Esophagus squamous epithelium (tissue), 5 donors: ENCODE measurements at places on chromosomes 6 and 20.

DNA sequence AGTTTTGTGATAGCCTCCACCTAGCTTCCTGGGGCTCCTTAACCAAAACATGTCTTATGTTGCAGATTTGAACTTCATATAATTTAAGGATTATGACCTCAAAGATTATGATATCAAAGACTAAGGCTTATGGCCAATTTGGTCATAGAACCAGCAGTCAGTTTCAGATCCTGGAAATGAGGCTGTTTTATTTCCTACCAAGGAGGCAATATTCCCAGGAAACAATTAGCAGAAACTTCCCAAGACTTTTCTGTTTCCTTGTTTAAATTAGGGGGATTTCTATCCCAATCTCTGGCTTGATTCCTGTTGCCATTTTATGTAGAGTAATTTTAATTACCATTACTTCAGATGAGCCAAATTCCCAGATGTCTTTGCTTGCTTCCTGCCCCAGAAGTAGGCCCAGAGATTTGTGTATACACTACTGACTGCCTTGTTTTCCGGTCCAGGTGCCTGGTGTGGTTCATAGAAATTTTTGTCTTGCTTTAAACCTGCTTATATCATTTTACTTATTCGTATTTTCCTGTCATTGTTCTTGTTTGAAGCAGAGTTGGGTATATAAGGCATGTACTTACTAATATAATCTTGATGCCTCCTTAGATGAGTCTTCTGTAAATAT, 119.2 kb upstream of the TMEM170B start:
- DNase-seq: no peak

DNA sequence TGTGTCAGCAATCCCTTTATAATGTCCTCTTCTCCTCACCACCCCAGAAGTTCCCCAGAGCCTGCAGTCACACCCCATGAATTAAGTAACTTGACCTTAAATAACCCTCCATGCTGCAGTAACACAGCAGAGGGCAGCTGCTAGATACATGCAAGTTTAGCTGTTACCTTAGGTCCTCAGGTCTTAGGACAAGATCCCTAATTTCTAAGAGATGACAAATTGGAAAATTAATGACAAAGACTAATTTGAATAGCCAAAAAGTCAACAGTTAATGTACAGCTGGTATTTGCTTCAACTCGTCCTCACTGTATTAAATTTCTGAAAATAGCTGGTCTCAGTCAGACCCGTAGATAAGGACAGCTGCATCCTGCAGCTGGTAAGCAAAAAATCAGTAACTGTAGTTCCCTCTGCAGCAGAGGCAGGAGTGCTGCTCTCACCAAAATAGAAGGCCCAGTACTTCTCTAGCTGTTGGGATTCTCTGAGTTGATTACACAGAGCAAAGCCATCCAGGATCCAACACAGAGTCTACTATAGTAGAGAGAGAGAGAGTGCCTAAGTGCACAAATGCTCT, 62.4 kb downstream of the TNFRSF21 start:
- no peak for DNase-seq

GRCh38 chr6:14321992-14322772, 204.6 kb downstream of the CD83 start:
- no peak for DNase-seq

GRCh38 chr6:10894958-10895357, 8.1 kb downstream of the SYCP2L start:
- no peak for DNase-seq

- no peak for DNase-seq
Observed at GRCh38 chr20:13813910-13814309, 29.1 kb downstream of the NDUFAF5 start.

- no peak for DNase-seq
Observed at GRCh38 chr20:14700639-14700960, 363.2 kb upstream of the FLRT3 start.

DNA sequence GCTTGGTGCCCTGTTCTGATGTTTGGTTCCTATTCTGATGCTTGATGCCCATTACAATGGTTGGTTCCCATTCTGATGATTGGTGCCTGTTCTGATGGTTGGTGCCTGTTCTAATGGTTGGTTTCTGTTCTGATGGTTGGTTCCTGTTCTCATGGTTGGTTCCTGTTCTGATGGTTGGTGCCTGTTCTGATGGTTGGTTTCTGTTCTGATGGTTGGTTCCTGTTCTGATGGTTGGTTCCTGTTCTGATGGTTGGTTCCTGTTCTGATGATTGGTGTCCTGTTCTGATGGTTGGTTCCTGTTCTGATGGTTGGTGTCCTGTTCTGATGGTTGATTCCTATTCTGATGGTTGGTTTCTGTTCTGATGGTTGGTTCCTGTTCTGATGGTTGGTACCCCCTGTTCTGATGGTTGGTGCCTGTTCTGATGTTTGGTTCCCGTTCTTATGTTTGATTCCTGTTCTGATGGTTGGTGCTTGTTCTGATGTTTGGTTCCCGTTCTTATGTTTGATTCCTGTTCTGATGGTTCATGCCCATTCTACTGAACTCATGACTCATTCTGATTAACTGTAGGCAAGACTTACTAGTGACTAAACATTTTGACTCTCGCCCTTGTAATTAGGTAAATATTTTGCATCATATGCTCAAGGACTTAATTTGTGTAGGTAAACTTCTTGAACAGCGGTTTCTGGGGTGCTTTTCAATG, 146.2 kb downstream of the DLL1 start:
- DNase-seq: no peak

- DNase-seq: no peak
Observed at GRCh38 chr6:10424040-10424439, 9.2 kb upstream of the TFAP2A start.

- DNase-seq: no peak
Observed at GRCh38 chr6:46044881-46045617, 29.4 kb upstream of the CLIC5 start.

GRCh38 chr6:14549871-14550270, 432.3 kb downstream of the CD83 start:
- DNase-seq: no peak

GRCh38 chr6:67358241-67358640, 1276.8 kb upstream of the ADGRB3 start:
- no peak for DNase-seq

- DNase-seq: no peak
Observed at GRCh38 chr6:136059308-136059707, 190.8 kb downstream of the MTFR2 start.

GRCh38 chr20:22732751-22733150, 148.4 kb upstream of the FOXA2 start:
- no peak for DNase-seq

- DNase-seq: no peak
Observed at GRCh38 chr6:75657327-75657726, 55.6 kb downstream of the SENP6 start.

DNA sequence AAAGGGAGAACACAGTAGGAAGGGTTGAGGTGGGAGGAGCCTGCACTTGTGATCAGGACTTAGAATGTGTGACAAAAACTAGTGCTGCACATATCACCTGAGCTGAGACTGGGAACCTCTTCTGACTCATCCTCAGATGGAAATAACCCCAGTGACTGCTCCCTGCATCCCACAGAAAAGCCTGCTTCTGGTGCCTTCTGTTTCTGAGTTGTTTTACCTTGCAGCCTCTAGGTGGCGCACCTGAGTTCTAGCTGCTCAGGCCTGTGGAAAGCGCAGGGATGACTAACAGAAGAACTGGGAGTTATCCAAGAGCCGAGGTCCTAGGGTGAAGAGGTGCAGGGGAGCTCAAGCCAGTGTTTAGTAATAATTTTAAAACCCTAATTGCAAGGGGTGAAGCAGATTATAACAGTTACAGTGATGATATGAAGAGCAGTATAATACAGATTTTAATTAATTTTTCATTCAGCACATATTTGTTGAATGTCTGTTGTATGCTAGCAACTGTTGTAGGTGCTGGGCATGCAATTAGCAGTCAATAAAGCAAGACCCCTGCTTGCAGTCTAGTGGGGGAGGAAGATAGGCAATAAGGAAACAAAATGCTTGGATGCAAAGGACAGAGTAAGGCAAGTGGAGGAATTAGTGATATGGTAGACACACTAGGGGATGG, 302.5 kb downstream of the DHX35 start:
- no peak for DNase-seq

DNA sequence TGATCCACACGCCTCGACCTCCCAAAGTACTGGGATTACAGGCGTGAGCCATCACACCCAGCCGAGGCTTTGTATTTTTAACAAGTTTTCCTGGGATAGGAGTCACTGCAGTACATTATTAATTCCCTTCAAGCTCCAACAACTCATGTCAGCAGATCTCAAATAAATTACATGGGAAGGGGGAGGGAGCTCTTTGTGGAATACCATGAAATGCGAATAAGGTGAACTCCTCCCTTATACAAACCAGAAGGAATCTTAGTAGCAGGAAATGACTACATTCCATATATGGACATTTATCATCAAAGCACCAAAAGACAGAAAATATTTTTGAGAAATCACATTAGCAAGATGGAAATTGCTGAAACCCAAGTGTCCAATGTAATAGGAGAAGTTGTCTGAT, 2.9 kb downstream of the GSS start:
- no peak for DNase-seq

DNA sequence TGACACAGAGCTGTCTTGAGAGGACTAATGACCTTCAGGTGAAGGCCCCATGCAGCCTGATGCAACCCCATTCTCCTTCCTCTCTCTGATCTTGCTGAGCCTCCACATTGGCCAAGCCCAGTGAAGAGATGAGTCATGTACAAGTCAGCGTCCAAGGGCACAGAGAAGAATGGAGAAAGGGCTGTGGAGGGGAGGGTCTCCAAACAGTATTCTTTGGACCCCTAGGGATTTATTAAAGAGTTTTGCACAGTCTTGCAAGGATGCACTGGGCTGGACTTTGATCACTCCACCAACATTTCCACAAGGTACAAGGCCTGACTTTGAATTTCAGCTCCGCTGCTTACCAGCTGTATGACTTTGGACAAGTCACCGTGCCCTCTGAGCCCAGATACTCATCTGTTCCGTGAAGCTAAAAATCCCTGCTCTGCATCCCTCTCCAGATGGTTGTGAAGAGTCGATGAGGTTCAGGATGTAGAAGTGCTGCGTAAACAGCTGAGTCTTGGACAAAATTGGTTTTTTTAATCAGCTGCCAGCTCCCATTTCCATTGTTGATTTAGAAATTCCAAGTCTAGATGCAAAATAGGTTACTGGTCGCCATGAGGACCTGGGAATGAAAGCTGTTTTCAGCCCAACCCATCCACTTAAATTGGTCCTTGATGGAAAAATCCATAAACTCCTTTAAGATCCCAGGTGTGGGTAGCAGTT, 14.1 kb upstream of the KCNG1 start:
- no peak for DNase-seq

DNA sequence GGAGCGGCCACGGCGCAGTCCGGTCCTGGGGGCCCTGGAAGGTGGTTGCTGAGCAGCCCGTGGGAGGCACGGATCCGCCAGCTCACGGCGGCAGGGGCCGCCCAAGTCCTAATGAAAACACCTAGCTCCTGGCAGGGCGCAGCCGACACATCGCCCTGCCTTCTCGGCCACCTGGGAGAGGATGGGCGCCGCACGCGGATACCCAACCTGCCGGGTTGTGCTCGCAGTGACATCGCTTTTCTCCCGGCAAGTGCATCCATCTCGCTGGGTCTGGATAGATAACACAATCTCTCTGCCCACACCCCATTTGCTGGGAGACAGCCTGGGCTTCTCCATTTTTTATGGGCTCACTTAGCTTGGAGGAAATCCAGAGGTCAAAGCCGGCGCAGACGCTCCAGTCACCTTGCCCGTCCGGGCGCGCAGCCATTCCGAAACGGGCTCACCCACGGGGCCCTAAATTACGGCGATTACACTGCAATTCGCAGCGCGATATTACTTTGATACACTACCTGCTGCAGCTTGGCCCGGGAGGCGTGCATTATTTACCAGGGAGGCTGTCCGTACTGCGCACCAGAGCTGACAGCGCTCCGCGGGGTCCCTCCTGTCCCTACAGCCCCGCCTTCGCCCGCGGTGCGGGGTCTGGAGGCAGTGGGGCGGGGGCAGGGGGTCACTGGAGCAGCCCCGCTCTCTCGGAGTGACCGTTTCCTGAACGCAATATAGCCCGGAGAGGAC, 36.2 kb upstream of the CCDC167 start:
- DNase-seq: no peak

DNA sequence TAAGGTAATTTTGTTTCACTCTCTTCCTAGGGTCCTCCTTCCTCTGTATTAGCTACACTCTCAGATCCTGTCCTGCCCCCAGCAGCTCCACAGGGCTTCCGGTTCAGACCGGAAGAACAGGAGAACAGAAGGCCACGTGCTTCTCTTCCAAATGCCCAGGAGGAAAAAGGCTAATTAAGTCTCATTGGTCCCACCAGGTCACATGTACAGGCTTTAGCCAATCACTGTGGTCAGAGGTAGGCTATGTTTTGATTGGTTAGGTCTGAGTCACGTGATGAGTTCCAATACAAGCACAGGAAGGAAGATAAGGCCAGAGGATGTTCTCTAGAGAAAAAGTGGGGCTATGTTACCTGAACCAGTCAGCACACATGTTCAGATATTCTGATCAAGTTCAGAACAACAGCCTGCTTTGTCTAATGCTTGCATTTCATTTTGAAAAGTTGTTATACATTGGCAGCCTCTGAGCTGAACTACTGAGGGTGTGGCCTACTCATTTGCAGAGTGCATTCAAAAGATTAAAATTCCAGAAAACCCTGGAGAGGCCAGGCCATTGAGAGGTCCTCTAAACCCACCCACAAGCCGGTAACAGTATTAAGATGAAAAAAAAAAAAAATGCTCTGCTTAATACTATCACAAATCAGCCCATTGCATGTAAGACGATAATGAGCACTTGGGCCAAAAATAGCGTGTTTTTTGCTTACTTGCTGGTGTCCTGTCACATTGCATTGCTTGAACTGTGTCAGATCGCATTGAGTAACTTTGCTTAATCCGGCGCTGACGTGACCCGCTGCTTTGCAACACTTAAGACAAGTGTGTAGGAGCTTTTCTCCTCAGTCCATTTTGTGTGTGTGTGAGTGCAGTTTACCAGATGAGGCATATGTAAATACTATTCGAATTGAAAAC, 170.3 kb downstream of the TSHZ2 start:
- DNase-seq: no peak

GRCh38 chr6:158219228-158219627, 51.1 kb downstream of the GTF2H5 start:
- DNase-seq: no peak

GRCh38 chr20:10670501-10671220, 3.1 kb downstream of the JAG1 start:
- DNase-seq: no peak

GRCh38 chr6:30259140-30260035, 46.2 kb upstream of the TRIM26 start:
- no peak for DNase-seq

- no peak for DNase-seq
Observed at GRCh38 chr6:53360093-53360912, 11.6 kb upstream of the ELOVL5 start.

- DNase-seq: no peak
Observed at GRCh38 chr6:165571721-165572132, 91.3 kb downstream of the PDE10A start.

GRCh38 chr6:95686272-95686671, 108.9 kb downstream of the MANEA start:
- DNase-seq: no peak
